Fibroblast of mammary gland (primary cell): ENCODE measurements at places on chromosomes 7 and 10.

- DNase-seq, result no peak
Observed at GRCh38 chr10:70481831-70482530, 3.4 kb downstream of the PALD1 start.

- DNase-seq, result no peak
Observed at GRCh38 chr7:35748371-35748770, 52.5 kb upstream of the SEPTIN7 start.

DNA sequence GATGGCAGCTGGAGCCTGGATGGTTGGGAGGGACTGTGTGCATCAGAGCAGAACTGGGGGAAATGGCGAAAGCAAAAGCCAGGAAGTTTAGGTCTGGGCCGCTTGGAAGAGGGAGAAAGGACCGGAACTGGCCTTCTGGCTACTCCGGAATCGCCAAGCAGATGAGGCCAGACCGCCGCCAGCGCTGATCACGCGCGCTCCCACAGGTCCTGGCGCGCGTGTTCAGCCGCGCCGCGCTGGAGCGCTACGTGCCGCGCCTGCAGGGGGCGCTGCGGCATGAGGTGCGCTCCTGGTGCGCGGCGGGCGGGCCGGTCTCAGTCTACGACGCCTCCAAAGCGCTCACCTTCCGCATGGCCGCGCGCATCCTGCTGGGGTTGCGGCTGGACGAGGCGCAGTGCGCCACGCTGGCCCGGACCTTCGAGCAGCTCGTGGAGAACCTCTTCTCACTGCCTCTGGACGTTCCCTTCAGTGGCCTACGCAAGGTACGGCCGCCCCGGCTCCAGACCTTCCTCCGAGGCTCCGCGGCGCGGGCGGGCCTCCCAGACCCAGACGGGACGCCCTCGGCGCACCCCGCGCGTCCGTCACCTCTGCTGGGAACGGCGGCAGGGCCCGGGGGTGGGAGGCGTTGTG lies 2.0 kb downstream of the CYP26C1 start:
- peak; percentile 30 for DNase-seq

DNA sequence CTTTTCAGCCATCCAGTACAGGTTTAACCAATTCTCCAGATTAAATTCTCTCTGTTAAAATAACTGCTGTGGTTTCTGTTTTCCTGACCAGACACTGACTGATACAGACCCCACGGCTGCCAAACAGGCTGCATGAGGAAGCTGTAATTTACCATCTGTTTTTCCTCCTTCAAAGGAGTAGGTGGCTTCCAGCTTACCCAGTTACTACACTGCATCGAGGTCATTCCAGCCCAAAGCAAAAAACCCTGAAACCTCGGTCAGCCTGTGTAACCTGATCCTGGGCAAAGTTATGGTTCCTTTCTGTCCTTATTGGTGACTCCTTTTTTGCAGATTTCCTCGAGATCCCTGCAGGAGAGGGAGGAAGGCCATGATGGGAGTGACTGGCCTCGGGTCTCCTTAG lies 27.9 kb upstream of the LOXL4 start:
- DNase-seq, result peak; percentile 66

DNA sequence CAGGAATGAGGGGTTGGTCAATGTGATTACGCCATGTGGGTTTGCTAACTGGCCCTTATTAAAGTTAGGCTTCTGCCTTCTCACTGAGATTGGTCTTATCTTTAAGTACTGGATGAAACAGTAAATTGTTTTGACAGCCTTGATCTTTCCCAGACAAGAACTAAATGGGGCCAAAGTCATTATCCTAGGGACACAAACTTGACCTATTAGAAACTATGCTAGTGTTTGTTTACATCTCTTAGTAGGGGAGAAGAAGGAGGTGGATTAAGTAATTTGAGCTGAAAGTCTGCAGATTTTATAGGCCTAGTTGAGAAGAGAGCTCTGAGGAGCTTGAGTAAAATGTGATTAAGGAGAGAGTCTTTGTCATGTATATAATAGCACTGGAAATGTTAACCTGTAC lies 386.9 kb downstream of the HTR7 start:
- no peak for DNase-seq

DNA sequence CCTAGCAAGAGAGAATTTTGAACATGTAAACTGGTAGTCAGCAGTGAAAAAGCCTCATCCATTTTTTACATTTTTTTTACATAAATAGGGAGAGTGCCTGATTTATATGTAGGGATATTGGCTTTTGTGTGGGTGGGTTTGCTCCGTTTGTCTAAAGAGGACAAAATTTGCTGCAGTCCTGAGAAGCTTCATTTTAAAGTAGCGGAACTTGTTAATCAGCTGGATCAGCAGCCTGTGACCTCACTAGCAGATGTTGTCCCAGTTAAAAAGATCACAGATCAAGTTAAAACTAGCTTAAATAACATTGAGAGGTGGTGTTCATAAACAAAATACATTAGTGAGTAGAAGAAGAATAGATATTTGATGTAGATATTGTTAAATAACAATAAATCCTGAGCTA lies 2.6 kb downstream of the ATRNL1 start:
- no peak for DNase-seq

GRCh38 chr7:32587411-32587948 lies 92.2 kb downstream of the AVL9 start:
- DNase-seq, result peak; percentile 93

DNA sequence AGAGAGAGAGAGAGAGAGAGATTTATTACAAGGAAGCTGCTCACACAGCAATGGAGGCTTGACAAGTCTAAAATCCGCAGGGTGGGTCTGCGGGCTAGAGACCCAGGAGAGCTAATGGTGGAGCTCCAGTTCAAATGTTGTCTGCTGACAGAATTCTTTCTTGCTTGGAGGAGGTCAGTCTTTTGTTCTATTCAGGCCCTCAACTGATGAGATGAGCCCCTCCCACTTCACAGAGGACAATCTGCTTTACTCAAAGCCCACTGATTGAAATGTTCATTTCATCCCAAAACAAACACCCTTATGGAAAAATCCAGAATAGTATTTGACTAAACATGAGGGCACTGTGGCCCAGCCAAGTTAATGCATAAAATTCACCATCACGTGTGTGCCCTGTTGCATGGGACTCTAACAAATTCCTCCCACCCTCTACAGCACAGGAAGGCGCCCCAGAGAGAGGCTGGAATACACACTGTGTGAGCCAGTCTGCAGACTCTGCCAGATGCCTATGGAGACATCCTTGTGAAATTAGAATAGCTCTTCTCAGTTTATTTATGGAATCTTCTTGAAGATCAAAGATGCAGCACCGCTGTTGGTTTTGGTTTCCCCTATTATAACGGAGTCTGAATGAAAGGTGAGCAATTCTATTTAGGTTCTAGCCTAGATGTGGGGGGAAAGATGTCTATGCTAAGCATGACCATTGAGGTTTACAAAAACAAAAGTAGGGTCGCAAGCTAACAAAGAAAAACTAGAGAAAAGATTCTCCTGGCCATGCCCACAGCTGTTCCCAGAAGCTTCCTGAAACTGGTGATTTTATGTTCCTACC lies 123.0 kb upstream of the SFMBT2 start:
- DNase-seq, result no peak

GRCh38 chr7:101911800-101912715 lies 94.6 kb downstream of the CUX1 start:
- peak; percentile 76 for DNase-seq

DNA sequence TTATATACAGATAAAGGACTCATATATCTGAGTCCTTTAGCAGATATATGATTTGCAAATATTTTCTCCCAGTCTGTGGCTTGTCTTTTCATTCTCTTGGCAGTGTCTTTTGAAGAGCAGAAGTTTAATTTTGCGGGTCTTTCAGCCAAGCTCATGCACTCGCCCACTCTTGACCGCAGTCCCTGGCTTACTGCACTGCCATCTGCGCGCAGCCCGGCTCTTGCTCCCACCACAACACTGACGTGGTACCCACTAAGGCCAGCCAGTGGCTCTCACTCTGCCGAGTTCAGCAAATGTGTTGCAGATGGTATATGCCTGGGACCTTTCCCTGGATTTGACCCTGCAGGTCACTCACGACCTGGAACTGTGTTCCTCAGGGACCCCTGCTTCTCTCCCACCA lies 74.3 kb downstream of the CDH23 start:
- no peak for DNase-seq

DNA sequence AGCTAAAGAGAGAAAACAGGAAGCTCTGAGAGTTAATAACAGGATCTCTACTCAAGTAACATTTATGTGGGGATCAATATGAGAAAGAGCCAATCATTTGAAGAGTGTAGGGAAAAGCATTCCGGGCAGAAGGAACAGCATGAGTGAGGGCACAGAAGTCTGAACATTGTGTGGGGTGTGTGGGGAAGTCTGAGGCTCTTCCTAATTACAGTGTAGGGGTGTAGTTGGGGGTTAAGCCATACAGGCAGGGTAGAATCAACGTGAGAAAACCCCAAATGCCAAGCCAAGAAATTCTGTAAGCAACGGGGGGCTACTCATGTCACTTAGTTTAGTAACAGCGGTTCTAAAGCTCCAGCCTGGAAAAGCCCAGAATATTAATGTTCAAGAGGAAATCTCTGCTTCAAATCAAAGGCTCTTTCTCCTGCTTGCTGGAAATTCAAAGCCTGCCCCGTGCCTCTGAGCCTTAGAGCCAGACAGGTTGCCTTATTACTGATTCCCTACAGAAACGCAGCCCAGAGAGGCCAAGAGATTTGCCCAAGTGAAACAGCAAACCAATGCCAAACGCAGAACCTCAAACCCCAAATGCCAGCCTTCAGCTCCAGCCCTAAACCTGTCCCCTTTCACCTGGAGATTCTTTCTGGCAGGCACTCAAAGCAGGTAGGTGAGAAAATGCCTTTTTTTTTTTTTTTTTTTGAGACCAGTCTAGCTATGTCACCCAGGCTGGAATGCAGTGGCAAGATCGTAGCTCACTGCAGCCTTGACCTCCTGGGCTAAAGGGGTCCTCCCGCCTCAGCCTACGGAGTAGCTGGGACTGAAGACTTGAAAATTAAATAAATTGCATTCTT lies 36.1 kb downstream of the DNAJB12 start:
- no peak for DNase-seq

- DNase-seq, result peak; percentile 19
Observed at GRCh38 chr7:2687338-2687869, 598 bp upstream of the AMZ1 start.

GRCh38 chr10:28393956-28394568 lies 91.2 kb upstream of the MPP7 start:
- peak; percentile 67 for DNase-seq

- DNase-seq, result no peak
Observed at GRCh38 chr7:136179154-136179553, 202.0 kb upstream of the MTPN start.
